HepG2 (cell line): ENCODE measurements at places on chromosomes 1 and 21. TPM values are rescaled to one million over a fixed set of nuclear protein-coding genes. Genes with fewer than 3 reads are reported as not detected.

- DNase-seq, result no peak
Observed at GRCh38 chr1:12415038-12415466, 185.2 kb downstream of the VPS13D start.

GRCh38 chr1:10726355-10726754 lies 70.1 kb downstream of the CASZ1 start:
- DNase-seq, result no peak

DNA sequence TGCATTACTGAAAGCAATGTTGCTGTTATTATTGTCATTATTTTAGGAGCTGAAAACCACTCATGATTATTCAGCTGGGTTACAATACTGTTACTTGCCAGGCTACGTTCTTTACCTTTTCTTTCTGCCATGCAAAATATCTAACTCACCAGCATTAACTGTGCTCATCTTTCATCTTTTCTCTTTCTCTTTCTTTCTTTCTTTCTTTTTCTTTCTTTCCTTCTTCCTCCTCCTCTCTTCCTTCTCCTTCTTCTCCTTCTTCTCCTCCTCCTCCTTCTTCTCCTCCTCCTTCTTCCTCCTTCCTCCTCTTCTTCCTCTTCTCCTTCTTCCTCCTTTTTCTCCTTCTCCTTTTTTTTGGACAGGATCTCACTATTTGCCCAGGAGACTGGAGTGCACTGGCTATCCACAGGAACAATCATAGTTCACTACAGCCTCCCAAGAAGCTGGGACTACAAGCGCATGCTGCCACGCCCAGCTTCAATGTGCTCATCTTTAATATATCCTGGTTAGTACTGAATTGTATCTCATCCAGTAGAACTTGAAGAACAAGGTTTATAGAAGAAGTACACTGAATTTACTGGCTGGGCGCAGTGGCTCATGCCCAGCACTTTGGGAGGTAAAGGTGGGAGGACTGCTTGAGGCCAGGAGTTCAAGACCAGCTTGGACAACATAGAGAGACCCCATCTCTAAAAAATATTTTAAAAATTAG lies 6.9 kb upstream of the ZMYM4 start:
- no peak for DNase-seq

The COL9A2 gene
- 20.2 and 34.7 TPM in 2 replicates for polyA plus RNA-seq
